EH (cell line): ENCODE measurements at places on chromosomes 1 and 21.
A peak's percentile ranks its signal among the peaks of the same experiment; 100 is the strongest.

DNA sequence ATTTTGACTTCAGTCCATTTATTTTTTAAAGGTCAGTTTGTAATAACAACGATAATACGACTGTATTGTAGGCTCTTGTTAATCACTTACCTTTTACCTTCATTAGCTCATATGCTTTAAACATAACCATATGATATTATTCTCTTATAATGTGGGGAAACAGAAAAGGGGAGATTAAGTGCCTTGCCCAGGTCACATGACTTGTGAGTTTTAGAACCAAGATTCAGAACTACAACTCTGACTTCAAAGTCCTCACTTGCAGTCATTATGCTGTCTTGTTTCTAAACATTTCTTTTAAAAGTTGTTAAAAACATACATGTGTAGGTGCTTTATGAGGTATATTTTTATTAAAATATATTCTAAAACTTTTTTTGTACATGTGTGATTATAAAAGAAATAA is 41.1 kb downstream of the SUCO start:
- DNase-seq = no peak

DNA sequence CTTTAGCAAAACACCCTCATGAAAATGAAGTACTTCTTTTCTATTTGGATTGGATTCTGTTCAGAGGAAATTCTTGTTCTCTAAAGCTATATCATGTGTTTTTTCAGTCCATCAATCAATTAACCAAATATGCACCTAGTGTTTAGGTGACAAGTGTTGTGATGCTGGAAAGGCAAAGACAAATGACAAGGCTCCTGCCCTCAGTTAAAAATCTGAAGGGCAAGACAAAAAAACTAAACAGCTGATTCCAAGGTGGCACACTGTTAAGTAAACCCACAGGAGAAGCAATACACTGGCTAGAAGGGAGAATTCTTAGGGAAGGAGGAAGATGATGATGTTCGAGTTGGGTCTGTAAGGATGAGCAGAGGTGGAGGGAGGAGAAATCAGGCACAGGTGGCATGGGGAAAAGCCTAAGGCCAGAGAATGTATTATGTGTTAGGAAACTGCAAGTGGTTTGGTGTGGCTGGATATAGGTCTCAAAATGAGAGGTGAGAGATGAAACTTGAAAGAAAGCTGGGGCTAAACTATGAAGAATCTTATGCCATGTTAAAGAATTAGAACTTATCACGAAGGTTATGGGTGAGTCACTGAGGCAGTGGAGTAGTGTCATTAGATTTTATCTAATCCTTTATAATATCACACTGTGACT is 51.8 kb upstream of the GFI1 start:
- DNase-seq = peak; percentile 35

DNA sequence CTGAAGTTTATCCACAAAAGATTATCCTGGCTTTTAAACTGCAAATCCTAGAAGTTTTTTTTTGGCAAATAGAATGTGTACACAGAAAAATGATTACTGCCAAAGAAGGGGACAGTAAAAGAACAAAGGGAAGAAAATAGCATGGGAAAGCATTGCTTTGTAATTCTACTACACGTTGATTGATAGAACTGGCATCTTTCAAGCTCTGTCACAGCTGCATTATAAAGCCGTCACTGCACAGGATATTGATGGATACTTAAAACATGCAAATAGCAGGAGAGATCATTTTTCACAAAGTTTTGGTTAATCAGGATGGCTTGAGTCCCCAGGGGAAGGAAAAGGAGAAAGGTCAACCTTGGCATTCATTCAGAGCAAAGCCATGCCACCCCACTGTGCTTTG is 183.7 kb upstream of the RRP15 start:
- DNase-seq = no peak

DNA sequence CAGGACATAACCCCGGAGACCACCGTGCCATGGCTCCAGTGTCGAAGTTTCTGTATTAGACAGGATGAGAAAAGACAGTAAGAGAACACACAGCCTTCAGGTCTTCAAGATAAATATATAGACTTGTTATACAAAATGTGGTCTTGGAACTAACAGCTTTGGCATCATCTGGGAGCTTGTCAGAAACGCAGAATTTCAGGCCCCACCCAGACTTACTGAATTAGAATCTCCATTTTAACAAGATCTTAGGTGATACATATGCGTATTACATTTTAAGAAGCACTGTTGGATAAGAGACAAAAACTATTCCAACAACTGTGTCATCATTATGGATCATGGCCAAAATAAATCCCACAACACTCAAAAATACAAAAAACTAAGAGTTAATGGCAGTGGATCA is 239.3 kb downstream of the ASTN1 start:
- DNase-seq = no peak
